ENCODE measurements at places on chromosomes 16 and 17. TPM values are rescaled to one million over a fixed set of nuclear protein-coding genes. Genes with fewer than 3 reads are reported as not detected.
A peak's percentile ranks its signal among the peaks of the same experiment; 100 is the strongest.

DNA sequence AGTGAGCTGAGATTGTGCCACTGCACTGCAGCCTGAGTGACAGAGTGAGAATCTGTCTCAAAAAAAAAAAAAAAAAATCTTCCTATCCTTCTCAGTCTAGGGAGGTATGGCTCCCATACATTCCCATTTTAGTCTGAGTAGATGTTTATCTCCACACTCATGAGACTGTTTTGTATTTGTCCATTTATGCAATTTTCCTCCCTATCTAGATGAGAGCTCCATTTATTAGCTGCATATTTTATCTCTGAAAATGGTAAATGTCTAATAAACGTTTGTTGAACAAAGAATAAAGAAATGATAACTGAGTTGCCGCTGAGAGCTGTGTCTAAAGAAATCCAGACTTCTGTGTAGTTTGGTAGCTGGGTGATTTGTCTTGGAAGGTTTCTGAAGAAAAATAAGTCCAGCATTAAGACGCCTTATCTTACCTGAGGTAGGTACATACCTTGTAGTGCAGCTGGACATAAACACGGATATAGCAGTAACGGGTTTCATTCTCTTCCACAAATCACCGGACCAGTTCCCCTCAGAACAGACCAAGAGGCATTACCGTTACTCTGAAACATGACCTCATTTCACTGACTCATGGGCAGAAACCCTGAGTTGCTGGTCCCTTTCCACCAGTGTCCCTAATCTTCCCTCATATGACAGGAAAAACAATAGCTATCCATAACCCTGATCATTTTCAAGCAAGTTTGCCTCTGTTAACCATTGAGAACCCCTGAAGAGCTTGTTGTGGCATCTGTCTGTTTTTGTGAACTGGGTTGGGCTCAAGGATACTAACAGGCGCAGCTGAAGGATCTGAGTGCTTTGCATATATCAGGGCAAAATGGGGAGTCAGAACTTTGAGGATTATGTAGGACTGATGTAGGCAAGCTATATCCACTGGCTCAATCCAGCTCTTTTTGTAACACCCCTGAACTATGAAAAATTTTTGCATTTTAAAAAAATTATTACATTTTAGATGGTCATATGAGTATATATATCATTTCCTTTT is 177.4 kb upstream of the XYLT1 start:
- no peaks in the 10 kb centered on the region for H3K27me3 ChIP-seq
- H3K4me3 ChIP-seq, result no peak overlapping the region
- H3K27ac ChIP-seq, result no peak overlapping the region

DNA sequence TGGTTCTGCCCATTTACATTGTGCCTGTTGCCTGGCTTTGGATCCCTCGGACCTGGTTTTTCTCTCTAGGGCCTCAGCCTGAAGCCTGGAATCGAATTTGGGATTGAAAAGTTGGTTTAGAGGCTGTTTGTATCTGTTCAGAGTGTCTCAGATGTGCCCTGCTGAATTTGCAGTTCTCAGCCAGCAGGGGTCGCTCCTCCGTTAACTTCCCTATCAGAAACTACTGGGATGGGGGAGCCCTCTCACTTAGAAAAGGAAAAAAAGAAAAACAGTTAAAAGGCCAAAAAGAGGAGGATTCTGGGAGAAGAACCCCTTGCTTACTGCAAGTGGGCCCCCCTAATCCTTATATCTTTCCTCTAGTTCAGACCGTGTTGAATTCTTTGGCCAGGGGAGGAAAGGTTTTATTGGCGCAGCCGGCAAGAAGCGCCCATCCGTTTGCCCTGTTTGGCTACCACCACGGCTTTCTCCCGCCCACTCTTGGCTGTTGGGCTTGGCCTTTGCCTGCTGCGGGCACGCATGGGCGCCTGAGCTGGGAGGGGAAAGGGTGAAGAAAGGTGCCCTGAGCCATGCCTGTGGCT is 8.7 kb downstream of the FZD2 start:
- H3K27me3 ChIP-seq, result no peaks in the 10 kb centered on the region
- 0 out of 2 replicates have a peak, but pooled peaks cover 5% of the 10 kb centered on the region for H3K4me1 ChIP-seq
- DNase-seq, result peak; percentile 47

Gene LASP1
- total RNA-seq, result 120 TPM

Gene BIRC5
- total RNA-seq, result 304 TPM

DNA sequence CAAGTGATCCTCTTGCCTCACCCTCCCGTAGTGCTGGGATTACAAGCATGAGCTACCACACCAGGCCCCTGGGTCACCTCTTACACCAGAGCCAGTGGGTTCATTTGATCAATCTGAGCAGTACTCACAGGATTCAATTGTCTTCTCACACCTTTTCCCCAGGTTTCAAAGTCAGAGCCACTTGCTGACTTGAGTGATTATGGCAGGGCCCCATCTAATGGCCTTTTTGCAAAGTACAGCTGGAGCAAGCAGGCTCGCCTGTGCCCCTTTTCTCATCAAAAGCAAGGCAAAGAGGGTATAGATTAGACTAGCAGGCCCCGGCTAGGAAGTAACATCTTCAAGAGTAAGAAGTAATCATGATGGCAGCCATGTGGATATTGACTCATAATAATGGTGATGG is 114.8 kb upstream of the NOL11 start:
- H3K36me3 ChIP-seq, result no peaks in the 10 kb centered on the region
- H3K4me3 ChIP-seq, result no peak overlapping the region
- DNase-seq, result peak; percentile 75
- no peaks in the 10 kb centered on the region for H3K27me3 ChIP-seq

Gene CDH11
- total RNA-seq, result 111 TPM

Gene KATNIP
- total RNA-seq, result 30.0 TPM

Gene RTN4RL1
- 7.9 TPM for total RNA-seq

Gene SCNN1B
- total RNA-seq, result 4.1 TPM

GRCh38 chr17:27207073-27207513 is 86.8 kb upstream of the WSB1 start:
- H3K4me1 ChIP-seq, result peaks cover 22% of the 10 kb centered on the region
- H3K27ac ChIP-seq, result 0 out of 2 replicates have a peak overlapping the region, but pooled peaks have one; percentile 4
- H3K27me3 ChIP-seq, result no peaks in the 10 kb centered on the region
- no peak overlapping the region for H3K4me3 ChIP-seq

DNA sequence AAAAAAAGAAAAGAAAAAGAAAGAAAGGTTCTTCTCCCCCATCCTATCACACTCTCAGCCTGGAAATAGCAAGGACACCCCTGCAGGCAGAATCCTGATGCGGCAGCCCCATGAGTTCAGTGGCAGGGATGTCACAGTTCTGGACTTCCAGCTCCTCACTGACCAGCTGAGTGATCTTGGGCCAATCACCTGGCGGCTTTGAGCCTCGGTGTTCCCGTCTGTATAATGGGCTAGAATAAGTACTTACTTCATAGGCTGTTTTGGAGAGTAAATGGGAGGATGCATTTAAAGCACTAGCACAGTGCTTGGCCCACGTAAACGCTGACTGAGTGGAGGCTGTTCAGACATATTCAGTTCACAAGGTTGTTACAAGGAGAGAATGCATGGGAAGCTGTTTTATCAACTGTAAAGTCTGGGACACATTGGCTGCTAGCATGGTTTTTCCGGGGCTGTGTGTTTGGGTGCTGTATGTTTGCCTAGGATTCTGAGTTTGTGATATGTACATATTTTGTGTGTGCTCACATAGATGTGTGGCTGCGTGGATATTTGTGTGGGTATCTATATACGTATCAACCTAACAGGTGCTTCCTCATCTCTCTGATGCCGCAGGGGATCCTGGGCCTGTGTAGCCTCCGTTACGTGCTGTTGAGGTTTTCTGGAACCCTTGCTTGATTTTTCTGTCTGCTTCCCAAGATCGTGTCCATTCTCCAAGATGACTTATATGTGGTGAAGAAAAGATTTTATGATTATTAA is 3.4 kb downstream of the BHLHA9 start:
- H3K36me3 ChIP-seq, result no peaks in the 10 kb centered on the region
- no peak overlapping the region for H3K4me3 ChIP-seq
- no peak for DNase-seq
- H3K27ac ChIP-seq, result no peak overlapping the region

Gene SULT1A4
- 0.40 TPM for total RNA-seq

Gene DPEP2
- not detected for total RNA-seq

DNA sequence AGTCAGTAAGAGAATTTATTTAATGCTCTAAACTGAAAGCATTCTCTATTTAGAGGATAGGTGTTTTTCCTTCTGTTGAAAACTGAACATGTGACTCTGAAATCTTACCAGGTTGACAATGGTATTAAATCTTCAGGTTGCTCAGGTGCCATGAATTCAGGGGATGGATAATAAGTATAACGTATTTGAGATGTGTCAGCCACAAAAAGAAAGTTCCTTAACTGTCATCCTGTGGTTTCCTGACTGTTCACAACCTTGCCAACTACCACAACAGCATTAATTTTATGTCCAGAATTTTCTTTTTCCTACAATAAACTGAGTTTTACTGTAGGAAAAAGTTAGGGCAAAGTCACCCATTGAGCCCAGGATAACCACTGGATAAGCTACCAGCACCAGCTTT is 243.3 kb upstream of the PSMD7 start:
- H3K36me3 ChIP-seq, result no peaks in the 10 kb centered on the region
- no peak overlapping the region for H3K4me3 ChIP-seq

Gene SLC47A2
- total RNA-seq, result 0.17 TPM

Gene OR2C1
- total RNA-seq, result not detected

Measured in PC-3 (cell line).